CD4-positive, alpha-beta T cell treated with Interleukin-21 for 1 hour (primary cell): ENCODE measurements at places on chromosomes 6 and 20.
A peak's percentile ranks its signal among the peaks of the same experiment; 100 is the strongest.

DNA sequence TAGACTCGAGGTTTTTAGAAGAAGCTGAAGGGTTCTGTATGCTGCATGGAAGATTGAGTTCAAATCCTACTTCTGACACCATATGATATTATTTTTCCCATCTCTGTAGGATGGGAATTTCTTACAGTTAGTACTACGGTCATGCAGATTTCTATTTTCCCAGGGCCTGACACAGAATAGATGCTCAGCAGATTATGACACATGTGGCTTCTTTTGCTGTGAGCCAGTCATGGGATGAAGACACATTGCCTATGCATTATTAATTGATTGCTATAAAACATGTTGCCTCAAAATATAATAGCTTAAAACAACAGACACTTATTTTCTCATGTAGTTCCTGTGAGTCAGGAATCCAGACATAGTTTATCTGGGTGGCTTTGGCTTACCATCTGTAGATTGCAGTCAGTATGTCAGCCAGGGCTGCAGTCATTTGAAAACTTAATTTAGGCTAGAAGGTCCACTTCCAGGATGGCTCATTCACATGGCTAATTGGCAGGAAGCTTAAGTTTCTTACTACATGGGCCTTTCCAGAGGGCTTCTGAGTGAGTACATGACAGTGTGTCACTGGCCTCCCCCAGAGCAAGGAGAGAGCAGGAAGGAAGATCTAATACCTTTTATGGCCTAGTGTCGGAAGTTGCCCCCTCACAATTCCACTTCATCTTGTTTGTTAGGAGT is 29.5 kb downstream of the TOP1 start:
- DNase-seq = no peak

- no peak for DNase-seq
Observed at GRCh38 chr20:38685271-38685670, 39.0 kb upstream of the SLC32A1 start.

GRCh38 chr20:2845607-2846006 is 5.1 kb downstream of the VPS16 start:
- DNase-seq = no peak

DNA sequence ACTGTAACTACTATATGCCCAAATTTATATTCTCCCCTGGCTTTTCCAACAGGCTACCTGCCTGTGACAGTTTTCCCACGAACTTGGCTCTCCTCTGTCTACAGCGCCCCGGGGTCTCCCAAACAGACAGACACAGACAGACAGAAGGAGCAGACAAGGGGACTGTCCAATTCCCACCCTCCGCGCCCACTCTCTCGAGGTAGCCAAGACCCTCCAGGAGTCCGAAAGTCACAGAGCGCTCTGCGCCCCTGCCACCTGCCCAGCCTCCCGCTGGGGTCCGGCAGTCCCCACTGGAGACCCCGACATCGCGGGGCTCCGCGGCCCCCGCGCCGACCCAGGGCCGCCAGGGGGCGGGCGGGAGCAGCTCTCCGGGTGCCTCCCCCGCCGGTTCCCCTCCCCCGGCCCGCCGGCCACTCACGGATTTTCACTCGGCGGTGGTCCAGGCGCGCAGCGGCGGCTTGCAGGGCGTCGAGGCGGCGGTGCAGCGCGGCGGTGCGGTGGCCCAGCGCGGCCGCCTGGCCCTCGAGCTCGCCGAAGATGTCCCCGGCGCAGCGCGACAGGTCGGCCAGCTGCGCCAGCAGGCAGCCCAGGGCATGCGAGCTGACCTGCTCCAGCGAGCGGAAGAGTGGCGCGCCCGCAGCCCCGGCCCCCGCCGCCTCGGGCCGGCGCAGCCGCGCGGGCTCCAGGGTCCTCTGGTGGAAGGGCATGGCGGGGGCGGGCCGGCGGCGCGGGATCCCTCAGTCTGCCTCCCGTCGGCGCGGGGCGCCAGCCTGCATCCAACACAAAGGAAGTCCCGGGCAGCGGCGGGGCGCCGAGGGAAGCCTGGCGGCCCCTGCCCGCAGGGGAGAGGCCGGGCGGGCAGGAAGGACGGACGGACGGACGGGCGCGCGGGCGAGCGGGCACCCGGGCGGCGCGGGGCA is 81.3 kb upstream of the CCDC28A start:
- DNase-seq = peak; percentile 50

DNA sequence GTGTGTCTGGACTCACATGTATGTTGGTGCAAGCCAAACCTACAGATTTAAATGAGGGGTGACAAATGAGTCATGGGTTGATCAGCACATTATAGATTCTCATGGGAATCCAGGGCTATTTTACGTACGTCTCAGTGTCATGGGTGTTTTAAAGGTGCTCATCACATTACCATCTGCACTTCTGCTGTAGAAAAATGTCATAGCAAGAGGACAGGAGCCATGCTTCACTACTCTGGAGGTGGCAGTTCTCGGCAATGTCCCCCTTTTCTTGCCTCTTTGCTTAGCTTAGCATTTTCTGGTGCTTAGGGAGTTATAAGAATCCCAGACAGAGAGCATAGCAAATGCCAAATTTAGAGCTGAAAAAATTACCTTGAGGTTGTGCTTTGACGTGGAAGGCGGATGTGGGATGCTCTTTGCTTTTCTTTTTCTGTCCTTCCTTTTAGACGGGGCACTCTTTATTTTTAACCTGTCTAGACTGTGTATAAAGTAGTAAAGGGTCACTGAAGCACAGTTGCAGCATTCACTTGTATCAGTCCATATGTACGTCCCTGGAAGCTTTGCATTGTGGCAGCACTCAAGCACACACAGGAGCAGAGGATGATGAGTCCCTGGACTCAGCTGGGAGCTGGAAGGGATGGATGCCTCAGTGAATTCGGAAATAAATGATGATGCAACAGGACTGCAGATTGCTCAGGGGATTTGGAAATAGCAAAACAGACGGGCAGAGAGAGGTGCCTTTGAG is 139.7 kb downstream of the SYNDIG1 start:
- no peak for DNase-seq

- no peak for DNase-seq
Observed at GRCh38 chr20:63262836-63263235, 8.6 kb upstream of the NKAIN4 start.

DNA sequence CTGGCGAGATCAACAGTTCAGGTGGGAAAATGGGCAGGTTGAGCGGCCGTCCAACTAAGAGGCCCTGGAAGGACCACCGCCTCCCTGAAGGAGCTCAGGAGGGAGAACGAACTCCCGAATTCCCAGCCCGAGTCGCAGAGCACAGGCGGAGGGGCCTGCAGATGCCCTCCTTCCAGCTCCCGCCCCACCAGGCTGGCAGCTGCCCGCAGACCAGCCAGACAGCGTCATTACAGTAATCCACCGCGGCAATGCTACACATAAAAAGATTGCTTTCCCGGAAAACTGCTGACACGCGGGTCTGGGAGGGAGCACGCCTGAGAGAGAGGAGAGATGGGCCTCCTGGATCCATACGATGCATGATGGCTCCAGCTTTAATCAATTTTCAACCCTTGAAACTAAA is 30.5 kb upstream of the SLCO4A1 start:
- DNase-seq = no peak

DNA sequence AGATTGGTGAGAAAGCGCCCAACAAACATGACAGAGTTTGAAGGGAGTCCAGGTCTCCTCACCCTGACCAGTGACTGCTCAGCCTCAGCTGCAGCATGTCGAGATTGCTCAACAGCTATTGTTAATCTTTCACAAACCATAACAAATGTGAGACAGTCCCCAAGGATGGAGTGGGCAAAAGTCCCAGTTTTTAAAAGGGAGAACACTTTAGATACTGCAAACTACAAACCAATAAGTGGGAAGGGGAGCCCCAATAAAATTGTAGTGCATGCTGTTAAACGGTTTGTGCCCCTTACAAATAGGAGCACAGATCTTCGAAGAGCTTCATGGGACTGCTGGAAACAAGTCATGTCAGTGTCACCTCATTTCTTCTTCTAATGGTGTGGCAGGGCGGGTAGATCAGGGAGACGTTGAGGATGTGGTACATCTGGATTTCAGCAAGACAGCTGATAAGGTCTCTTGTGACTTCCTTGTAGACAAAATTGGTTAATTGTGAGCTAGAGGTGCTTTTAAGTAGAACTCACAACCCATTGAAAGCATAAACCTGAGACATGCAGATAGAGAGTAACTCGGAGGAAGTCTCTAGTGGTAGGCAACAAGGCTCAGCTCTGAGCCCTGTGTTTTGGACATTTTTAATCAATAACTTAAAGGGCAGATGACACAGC is 134.0 kb upstream of the ARMC2 start:
- DNase-seq = peak; percentile 5

GRCh38 chr6:98547634-98548033 is 286.7 kb upstream of the POU3F2 start:
- no peak for DNase-seq

DNA sequence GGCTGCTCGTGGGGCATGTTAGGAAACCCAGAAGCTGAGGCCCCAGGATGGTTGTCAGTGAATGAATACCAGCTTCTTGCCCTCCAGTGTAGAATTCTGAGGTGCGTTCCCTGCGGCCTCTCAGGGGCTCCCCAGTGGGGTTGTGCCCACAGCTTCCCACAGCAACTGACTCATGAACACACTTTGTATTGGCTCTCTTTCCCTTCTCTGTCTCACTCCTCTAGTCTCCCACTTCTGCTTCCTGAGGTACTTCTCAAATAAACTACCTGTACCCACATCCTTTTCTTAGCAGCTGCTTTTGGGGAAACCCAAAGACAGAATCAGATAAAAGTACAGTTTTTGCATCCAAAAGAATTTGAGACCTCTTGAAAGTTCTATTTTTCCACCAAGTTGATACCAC is 107.7 kb upstream of the JAG1 start:
- DNase-seq = no peak

DNA sequence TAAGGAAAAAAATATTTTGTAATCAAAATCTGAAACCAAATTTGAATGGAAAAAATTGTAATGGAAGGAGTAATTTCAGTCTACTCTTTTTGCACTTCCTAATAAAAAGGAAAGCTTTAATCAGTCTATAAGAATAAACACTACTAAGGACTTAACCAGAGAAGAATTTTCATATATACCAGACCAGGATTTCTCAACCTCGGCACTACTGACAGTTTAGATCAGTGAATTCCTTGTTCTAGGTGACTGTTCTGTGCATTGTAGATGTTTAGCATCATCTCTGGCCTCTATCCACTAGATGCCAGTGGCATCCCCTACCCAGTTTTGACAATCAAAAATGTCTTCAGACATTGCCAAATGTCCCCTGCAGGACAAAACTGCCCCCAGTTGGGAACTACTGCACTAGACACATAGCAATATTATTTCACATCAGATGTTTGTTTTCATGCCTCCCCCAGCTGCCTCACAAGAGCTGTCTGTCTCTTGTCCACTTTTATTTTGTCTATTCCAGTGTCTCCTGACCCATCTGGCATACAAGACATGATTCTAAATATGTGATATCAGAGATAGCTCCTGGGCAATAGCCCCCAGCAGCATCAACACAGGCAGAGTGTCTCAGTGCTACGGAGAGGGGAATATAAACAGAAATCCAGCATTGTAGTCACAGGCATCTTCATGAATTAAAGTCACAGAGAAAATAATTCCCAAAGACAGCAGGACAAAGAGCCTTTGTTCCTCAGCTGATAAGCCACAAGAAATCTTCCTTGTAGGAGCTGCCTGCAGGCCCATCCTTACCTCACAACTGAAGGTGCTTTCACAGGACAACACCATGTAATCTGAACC is 27.0 kb downstream of the DNAAF9 start:
- DNase-seq = no peak

DNA sequence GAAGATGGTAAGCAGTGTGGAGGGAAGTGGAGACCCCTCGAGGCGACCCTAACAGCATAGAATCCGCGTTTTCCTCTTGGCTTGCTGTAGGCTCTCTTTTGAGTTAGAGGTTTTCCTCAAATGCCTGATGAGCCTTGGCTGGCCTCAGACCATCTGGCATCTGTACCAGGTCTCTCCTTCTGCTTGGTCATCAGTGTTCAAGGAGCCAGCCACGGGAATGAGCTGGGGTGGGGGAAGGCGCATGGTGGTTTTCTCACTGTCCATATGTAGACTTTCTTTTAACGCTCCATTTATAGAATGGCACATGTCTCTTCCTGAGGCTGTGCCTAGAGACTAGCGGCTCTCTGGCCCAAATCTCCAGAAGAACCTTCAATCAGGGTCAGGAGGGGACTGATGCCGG is 8.1 kb upstream of the GUCA1A start:
- no peak for DNase-seq

DNA sequence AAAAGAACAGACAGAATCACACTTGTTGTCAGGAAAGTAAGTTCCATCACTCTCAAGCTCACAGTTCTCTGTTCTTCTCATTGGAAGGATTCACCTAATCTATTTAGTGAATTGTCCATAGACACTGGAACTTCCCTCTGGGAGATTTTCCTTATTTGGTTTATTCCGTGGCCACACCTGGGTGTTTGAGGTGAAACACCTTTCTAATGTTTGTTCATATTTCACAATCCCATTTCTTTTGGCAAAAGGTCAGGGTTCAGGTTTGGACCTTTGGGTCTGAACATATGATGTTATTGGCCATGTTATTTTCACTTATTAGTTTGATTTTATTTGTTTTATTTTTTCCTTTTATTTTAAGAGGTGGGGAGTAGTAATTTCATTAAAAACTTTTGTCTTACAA is 4.0 kb downstream of the MAS1L start:
- DNase-seq = no peak

DNA sequence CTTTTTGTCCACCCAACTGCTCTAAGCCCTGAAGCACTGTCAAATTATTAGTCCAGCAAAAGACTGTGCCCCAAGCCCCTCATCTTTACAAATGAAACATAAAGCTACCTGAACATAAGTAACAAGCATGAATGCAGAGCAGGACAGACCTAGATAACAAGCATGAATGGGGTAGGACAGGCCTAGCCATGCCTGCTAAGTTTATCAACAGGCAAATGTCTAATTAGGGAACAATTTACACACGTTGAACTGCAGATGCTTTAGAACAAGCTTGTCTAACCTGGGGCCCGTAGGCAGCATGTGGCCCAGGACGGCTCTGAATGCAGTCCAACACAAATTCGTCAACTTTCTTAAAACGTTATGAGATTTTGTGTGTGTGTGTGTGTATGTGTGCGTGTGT is 13.6 kb downstream of the FBXO30 start:
- no peak for DNase-seq

DNA sequence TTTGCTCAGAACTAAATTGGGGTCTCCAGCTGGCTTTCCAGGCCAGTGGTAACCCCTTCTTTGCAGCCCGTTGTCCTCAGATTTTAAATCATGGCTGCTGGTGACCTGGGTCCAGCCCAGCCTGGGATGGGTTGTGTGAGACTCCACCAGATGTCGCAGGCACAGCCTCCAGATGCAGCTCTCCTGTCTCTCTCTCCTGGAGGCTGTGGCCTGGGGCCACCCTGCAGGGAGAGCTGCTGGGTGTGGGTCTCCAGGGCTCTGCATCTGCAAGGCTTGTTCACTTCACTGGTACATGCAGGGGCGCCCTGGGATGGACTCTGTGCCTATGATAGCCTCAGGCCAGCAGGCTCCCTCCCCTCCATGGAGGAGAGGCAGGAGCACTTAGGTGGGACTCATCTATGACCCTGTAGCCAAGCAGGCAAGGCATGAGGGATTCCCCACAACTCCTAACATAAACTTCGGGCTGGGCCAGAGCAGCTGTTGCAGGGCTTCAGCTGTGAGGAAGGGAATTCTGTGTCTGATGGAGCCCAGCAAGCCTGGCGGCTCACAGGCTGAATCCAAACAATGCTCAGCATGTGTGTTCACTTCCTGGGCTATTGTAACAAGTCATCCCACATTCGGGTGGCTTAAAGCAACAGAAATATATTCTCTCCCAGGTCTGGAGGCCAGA is 94.7 kb upstream of the NXT1 start:
- DNase-seq = no peak

GRCh38 chr6:169725125-169726048 is 1.1 kb upstream of the PHF10 start:
- DNase-seq = peak; percentile 12

GRCh38 chr20:23093613-23094012 is 7.5 kb upstream of the CD93 start:
- no peak for DNase-seq

- no peak for DNase-seq
Observed at GRCh38 chr6:36038120-36038876, 10.7 kb downstream of the MAPK14 start.
